ENCODE measurements at places on chromosomes 3 and 15.

GRCh38 chr3:144989807-144990206, 1018.2 kb downstream of the DIPK2A start:
- no peak for DNase-seq

DNA sequence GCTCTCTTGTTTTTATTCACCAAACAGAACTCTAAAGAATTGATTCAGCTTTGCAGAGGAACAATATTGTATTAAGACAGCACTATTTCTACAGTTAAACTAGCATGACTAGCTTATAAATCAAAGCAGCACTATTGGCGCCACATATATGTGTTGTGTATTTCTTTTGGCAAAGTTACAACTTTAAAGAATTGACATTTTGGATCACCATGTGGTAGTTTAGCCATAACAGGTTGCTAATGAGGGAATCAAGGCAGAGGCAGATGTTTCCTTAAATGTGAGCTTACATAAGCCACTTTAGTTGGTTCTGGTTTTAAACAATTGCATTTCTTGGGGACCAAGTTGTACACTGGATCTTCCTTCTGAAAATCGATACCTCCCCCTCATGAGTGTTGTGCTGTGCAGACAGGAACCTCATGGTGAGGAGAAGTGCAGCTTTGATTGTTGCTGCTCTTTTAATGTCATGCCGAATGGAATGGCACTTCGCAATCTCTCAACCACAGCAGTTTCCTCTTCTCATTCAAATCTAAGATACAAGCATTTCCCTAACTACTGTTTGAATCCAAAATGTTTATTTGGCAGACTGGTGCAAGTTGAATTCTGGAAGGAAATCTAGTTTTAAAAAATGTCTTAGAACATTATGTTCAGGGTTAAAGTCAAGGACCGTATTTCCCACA, 151.2 kb downstream of the MYRIP start:
- no peak for DNase-seq

GRCh38 chr3:169085827-169086226, 577.7 kb downstream of the MECOM start:
- DNase-seq: no peak

DNA sequence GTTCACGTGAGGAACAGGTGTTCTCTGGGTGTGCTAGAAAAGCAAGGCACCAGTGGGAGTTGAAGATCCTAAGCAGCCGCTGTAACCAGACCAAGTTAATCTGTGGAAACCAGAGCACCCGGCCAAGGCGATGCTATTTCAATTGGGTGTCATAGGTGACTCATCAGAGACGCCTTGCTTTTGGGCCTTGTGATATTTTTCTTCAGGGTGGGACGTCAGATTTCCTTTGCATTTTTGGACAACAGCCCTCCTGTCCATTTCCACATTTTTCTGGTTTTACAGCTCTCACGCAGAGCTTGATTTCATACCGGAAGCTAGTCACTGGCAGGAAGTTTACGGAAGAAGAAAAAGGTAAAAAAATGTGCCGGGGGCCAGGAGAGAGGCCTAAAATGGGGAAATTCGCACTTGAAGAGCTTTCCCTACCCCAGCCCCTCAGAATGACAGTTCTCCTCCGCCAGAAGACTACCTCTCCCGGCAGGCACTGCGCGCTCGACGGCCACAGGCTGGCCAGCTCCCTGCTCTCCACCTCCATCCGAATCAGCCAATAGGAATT, 471 bp upstream of the KBTBD8 start:
- DNase-seq: no peak

DNA sequence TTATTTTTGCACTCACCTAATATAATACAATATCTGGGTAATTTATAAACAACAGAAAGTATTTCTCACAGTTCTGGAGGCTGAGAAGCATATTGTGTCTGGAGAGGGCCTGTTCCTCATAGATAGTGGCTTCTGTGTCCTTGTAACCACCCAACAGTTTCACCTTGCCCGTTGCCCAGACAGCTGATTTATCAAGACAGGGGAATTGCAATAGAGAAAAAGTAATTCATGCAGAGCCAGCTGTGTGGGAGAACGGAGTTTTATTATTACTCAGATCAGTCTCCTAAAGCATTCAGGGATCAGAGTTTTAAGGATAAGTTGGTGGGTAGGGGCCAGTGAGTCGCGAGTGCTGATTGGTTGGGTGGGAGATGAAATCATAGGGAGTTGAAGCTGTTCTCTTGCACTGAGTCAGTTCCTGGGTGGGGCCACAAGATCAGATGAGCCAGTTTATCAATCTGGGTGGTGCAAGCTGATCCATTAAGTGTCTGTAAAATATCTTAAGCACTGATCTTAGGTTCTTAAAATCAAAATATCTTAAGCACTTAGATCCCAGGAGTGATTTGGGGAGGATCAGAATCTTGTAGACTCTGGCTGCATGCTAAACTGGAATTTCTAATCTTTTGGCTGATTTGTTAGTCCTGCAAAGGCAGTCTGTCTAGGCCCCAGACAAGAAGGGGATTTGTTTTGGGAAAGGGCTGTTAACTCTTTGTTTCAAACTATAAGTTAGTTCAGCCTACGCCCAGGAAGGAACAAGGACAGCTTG, 33.9 kb upstream of the C15orf39 start:
- DNase-seq: no peak

DNA sequence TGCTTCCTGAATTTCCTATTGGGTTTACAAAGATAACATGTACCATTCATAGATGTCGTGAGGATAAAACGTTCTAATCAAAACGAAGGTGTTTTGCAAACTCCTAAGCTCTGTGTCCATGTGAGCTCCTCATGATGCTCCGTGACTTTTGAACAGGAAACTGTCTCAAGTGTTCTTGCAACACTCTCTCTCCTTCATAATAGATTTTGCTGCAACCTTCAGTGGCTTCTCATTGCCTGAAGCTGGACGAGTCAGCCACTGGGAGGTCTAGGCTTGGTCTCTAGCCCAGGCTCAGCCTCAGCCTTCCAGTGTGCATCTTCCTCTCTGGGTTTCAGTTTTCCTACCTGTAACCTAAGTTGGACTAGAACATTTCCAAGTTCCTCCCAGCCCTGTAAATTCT, 18.7 kb upstream of the BCL2A1 start:
- DNase-seq: no peak

DNA sequence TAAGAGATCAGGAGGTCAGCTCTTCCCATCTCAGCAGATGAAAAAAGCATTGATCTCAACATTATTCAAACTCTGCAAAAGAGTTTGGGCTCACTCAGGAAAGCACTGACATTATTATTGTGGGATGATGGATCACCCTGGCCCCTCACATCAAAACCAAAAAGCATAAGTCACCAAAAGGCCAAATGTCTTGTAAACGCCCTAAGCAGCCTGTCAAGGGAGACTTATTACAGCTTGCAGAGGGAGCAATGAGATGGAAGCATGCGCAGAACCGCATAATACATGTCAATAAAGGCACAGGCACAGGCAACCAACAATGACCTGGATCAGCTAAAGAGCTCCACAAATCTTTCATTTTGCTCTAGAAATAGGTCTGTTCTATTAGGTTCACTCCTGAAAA, 4.6 kb downstream of the FSIP1 start:
- no peak for DNase-seq

DNA sequence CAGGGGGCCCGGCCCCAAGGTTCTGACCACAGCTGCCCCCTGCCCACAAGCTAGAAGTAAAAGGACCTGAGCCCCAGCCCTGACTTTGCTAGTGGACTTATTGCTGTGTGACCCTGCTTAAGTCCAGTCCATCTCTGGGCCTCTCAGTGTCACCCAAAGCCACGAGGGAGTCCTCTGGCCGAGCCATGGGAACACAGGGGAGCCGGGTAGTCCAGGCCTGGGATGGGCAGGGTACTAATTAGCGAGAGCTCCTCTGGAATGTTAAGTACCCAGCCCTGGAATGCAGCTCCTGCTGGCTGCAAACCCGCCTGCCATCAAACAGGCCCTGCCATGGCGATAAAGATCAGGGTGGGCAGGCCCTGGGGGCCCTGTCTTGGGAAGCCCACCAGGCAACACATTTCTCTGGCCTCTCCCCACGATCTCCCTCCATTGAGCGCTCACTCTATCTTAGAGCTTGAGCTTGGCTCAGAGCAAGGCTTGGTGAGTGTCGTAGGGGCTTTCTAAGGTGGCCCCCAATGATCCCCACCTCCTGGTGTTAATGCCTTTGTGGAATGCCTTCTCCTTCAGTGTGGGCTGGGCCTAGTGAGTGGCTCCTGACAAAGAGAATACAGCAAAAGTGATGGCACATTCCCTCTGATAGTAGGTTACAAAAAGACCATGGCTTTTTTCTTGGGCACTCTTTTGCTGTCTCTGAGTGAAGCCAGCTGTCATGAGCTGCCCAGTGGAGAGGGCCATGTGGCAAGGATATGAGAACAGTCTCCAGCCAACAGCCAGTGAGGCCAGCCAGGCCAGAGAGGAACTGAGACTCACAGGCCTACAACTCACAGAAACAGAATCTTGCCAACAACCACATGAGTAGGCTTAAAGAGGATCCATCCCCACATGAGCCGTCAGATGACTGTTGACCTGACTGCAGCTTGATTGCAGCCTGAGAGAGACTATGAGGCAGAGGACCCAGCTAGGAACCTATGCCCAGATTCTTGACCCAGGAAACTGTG, 133.1 kb downstream of the SMAD6 start:
- DNase-seq: no peak

DNA sequence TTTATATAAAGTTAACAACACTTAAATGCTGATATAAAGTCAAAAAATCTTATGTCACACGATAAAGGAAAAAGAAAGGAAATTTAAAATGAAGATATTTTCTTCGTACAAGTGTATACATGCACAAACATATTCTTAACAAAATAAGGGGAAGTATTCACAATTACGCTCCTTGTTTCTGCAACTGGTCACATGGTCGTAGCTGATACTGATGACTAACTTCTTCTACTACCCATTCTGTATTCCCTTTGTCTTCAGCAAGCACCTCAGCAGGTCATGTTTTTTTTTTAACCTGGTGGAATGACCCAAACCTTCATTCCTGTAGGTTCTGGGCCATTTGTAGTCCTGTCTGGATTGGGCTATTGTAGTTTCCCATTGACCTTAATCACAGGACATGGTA, 30.0 kb upstream of the CMTM8 start:
- no peak for DNase-seq

GRCh38 chr3:46759239-46760167, 41.8 kb upstream of the PRSS50 start:
- no peak for DNase-seq

GRCh38 chr15:72397796-72398588, at the start of gene TMEM202:
Gene TMEM202, plus strand, starts transcription at chr15:72398305. Its CDS starts 22 bp downstream, at chr15:72398327.
- no peak for DNase-seq

GRCh38 chr3:158368271-158368670, 202.7 kb upstream of the MLF1 start:
- DNase-seq: no peak

GRCh38 chr3:124217542-124217941, 225.6 kb upstream of the ROPN1 start:
- no peak for DNase-seq

GRCh38 chr3:151903501-151903991, 30.1 kb downstream of the SUCNR1 start:
- DNase-seq: no peak

- no peak for DNase-seq
Measured at GRCh38 chr3:32420126-32421038, 28.7 kb downstream of the CMTM7 start.

GRCh38 chr3:152269831-152270734, 1.4 kb downstream of the MBNL1 start:
- no peak for DNase-seq

GRCh38 chr3:124847051-124847450, 40.1 kb downstream of the ITGB5 start:
- no peak for DNase-seq

GRCh38 chr15:34076785-34077184, 24.9 kb downstream of the EMC7 start:
- no peak for DNase-seq

GRCh38 chr15:52180851-52181450, 10.2 kb downstream of the GNB5 start:
- no peak for DNase-seq

GRCh38 chr3:128701342-128702212, 24.4 kb upstream of the RAB7A start:
- no peak for DNase-seq

- no peak for DNase-seq
Measured at GRCh38 chr15:95604634-95605036, 725.9 kb upstream of the NR2F2 start.

- no peak for DNase-seq
Measured at GRCh38 chr3:69888040-69888942, 111.2 kb upstream of the SAMMSON start.

- DNase-seq: no peak
Measured at GRCh38 chr3:81300324-81300927, 461.0 kb downstream of the GBE1 start.

GRCh38 chr3:64450396-64450956, 225.2 kb upstream of the PRICKLE2 start:
- no peak for DNase-seq

DNA sequence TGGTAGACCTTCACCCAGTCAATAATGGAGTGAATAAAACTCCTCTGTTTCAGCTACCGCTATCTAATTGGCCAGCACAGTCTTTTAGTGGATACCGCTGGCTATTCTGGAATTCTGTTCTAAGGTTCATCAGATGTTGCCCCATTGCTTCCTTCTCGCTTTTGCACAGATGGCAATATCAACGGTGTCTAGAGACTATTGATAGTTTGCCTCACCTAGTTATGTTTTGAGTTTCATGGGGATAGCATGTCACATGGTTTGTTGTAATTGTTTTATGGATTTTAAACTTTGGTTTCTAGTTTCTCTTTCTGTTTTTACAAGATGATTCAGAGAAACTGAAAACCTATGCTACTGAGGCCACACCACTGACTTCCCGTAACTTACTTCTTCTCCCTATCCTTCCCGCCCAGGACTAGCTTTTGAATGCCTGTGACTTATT, 2.0 kb downstream of the XRN1 start:
- no peak for DNase-seq

- DNase-seq: no peak
Measured at GRCh38 chr3:188208516-188208981, 54.6 kb downstream of the LPP start.

GRCh38 chr3:535566-536416, 339.2 kb downstream of the CHL1 start:
- no peak for DNase-seq

DNA sequence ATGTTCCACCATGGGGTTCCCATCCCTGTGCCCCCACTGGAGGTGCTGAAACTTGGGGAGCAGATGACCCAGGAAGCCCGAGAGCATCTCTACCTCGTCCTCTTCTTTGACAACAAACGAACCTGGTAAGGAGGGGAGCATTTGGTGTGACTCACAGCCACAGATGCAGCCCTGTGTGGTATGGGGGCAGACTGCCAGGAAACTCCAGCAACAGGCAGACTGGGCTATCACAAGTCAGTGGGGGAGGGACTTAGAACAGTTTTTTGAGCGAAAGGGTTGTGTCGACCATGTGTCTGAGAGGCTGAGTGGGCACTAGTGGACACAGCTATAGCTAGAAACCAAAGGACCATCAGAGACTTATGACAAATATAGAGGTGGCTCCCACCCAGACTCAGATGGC, 3.4 kb upstream of the OGG1 start:
- DNase-seq: no peak

DNA sequence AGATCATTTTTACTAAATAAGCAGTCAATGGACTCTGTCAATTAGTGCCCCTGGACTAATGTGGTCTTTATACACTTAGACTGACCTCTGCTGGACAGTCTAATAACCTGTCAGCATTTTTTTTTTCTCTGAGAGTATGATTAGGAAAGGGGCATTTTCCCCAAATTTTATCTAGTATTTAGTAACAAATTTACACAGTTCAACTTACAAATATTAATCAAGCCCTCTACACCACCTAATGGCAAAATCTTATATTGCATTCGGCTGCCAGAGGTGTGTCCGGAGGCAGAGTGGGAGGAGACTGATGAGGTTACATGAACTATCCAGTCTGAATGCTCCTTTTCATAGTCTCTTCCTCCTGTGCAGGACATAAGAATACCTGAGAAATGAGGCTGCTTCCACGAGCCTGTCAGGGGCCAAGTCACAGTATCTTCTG, 36.0 kb upstream of the COLQ start:
- peak; percentile 10 for DNase-seq

All from stimulated activated CD8-positive, alpha-beta memory T cell treated with anti-CD3 and anti-CD28 coated beads, Interleukin-12 subunit alpha, Interleukin-12 subunit beta, amount 100 ng/mL, for 1 hour (primary cell).